ENCODE measurements at places on chromosomes 2 and 18.

DNA sequence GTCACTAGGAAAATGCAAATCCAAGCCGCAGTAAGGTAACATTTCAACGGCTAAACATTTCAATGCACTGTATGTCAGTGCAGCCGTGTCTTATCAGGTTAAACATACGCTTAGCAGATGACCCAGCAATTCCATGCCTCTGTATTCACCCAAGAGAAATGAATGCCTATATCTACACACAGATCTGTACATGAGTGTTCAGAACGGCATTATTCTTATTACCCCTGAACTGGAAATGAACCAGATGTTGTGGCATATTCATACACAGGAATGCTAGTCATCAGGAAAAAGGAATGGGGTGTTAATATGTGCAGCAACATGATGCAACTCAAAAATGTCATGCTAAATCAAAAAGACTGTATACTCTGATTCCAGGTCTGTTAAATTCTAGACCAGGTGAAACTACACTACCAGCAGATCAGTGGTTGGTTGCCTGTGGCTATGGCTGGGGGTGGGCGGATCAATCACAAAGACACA, 80.4 kb upstream of the RPL31 start:
- no peak for DNase-seq

DNA sequence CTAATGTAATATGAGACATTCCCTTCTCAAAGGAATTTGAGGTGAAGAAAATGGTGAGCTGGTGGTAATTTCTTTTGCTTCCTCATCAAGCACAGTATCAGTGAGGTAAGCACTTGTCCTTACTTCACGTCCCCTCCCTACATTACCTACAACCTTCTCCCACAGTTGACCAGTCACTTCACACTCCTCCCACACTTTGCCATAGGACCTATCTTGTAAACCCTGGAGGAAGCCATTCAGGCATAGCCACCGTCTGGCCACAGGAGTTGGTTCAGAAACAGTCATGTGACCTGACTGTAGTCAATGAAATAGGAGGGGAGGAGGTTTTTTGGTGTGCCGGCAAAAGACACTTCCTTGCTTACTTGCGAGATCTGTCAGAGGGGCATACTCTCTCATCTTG, 12.1 kb downstream of the ACOXL start:
- DNase-seq: no peak

GRCh38 chr2:176385219-176385759, 116.0 kb downstream of the MTX2 start:
- DNase-seq: no peak

DNA sequence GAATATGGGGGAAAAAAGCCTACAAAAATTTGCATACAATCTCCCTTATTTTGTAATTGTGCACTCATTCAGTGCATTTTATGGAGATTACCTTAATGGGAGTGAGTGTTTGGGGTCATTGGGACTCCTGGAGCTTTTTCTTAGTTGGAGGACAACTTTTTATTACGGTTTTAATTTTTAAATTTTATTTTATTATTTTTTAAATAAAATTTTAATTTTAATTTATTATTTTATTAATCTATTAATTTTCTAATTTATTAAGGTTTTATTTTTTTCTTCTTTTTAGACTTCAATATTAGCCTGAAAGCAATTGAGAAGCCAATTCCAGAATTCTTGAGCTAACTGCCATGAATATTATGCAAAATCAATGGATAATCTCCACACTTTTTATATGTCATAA, 355.0 kb downstream of the SOCS6 start:
- DNase-seq: no peak

DNA sequence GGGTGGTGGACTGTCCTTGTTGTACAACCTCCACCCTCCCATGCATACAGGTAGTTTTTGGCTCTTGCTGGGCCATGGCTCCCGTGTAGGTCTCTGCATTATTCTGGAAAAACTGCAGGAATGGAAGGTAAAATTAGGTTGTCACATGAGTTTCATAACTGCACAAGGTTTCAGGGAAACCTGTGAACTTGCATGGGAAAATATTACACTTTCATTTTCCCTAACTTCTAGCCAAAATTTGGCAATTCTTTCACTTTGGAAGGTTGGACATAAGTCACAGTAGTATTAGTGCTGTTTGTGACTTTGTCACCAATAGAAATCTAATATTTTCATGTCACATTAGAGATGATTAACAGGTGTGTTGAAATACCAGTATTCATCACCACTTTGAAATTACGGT, 118.1 kb upstream of the MGAT5 start:
- DNase-seq: no peak

DNA sequence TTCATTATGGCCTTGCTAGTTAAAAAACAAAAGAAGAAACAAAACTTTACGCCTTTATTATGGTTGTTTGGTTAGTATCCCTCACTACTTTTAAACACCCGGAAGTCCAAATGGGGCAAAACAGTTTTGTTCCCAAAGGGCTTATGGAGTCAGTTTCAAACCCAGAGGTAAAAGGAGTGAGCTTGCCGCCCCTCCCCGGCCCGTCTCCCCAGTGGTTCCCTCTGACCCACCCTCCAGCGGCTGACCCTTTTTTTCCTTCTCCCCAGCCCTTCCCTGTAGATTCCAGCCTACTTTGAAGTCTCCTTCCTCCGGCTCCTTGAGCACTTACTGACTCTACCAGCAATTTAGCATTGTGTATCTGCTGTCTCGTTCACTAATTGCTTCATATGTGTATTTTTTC, 209.2 kb downstream of the ICOS start:
- no peak for DNase-seq

DNA sequence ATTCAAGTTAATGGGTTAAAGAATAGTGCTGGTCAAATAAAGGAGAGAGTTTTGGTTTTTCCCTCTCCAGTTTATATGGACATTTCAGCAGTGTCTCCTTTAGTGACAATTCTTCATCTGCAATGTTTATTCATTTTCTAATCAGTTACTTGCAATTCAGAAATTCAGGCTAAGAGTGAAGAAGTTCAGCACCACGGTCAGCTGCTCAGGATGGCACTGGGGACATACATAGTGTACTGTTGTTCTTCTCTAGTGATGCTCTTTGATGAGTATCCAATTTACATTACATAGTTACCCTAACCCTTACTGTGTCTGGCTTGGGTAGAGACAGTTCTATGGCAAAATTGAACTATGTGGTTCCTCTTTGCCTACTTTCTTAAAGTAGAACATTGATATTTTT, 412.7 kb downstream of the CNTNAP5 start:
- DNase-seq: no peak

- no peak for DNase-seq
These were observed 15.2 kb downstream of the TMEM247 start for GRCh38 chr2:46494596-46494995.

DNA sequence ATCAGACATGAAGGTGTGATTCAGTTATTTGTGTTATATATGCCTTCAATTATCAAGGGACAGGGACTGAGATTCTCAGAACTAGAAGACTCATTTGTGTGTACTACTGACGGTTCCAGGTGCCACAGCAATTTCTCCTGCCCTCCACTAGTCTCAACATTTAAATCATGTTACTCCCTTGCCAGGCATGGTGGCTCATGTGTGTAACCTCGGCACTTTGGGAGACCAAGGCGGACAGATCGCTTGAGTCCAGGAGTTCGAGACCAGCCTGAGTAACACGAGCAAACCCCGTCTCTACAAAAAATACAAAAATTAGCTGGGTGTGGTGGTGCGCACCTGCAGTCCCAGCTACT, 1.1 kb downstream of the CNDP2 start:
- DNase-seq: no peak

DNA sequence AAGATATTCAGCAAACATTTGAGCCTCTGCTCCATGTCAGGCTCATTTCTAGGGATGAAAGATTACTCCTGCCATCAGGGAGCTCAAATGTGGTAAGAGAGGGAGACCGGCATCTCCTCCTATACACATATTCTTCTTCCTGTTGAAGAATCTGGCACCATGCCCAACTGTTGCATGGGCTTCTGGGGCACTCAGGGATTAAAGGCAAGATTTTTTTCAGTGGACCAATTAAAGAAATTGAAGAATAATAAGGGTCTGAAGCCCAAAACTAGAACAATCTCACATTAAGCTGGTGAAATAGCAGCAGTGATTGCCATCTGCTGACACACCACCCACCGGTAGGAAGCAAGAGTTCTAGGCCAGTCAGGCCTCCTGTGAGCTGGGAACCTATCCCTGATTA, 145.4 kb upstream of the LYPD6 start:
- DNase-seq: no peak

- no peak for DNase-seq
These were observed 133.2 kb downstream of the ARHGAP15 start for GRCh38 chr2:143262389-143262788.

GRCh38 chr2:16386031-16386430, 279.6 kb downstream of the CYRIA start:
- DNase-seq: no peak
